ENCODE measurements at places on chromosomes 11 and 22. TPM values are rescaled to one million over a fixed set of nuclear protein-coding genes. Genes with fewer than 3 reads are reported as not detected.

DNA sequence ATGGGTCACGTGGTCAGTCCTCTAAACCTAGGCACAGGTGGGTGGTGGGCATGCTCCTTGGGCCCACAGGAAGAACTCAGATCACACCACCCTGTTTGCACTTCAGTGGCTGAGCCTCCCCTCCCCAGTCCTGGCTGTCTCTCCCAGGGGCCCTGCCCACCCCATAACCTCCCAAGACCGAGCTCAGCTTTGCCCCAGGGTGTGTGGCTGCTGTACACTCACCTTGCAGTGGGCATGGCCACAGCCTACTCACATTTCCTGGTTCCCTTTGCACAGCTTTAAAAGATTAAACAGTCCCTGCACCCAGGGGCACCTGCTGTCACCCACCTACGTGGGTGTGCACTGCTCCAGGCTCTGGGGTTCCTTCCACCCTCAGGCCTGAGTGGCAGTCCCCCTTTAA, 13.8 kb downstream of the TRIOBP start:
- DNase-seq: no peak

Gene NLRP14
- polyA plus RNA-seq: 0.79 TPM

Gene OR4C6
- polyA plus RNA-seq: not detected

- no peak for DNase-seq
Observed at GRCh38 chr22:33848251-33848650, 72.0 kb downstream of the LARGE1 start.

GRCh38 chr11:91066456-91067047, 843.7 kb upstream of the CHORDC1 start:
- DNase-seq: no peak

DNA sequence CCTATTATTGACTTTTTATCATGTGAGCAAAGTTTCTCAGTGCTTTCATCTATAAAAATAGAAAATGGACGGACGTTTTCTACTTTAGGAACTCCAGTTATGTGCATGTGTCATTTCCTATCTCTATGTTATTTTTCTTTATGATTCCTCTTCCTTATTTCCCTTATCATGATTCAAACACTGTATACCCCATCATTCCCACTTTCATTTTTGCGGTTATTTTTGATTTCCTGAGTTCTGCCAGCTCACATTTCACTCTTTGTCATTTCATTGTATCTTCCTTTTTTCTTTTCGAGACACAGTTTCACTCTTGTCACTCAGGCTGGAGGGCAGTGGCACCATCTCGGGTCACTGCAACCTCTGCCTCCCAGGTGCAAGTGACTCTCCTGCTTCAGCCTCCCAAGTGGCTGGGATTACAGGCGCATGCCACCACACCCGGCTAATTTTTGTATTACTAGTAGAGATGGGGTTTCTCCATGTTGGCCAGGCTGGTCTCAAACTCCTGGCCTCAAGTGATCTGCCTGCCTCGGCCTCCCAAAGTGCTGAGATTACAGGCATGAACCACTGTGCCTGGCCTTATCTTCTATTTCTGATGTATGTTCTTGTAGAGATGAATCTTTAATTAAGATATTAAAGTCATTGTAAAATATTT, 21.5 kb downstream of the C11orf58 start:
- no peak for DNase-seq

GRCh38 chr22:27718186-27719035, 83.1 kb downstream of the MN1 start:
- no peak for DNase-seq

DNA sequence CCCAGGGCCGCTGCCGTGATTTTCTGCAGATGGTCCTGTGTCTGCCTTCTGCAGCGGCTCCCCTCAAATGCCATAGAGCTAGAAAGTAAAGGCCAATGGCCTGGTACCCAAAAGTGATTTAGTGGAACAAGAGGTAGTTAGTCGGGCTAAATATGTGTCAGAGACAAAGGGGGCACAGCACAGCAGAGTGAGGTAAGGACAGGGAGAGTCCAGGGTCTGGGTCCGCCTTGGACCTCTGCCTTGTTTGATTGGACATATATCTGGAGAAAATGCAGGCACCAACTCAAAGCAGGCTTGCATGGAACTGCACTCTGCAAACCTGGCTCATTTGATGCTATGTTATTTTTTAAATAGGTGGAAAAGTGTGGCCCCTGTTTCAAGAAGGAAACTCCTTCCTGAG, 249.6 kb upstream of the B3GAT1 start:
- no peak for DNase-seq

- no peak for DNase-seq
Observed at GRCh38 chr11:93529707-93530467, 13.3 kb downstream of the SMCO4 start.

DNA sequence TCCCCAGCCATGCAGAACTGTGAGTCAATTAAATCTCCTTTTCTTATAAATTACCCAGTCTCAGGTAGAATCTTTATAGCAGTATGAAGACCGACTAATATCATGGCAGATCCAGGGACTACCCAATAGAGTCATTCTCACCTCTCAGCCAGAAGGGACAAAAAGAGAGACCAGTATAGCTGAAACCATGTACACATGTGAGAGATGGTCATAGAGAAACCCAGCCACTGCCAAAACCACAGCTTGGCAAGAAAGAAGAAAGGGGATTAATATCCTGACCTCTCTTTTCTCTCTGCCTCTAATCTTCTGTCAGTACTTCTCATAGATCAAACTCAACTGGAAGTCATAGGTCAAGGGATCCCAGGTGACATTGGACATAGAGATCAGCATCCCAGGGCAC, 109.8 kb downstream of the CCDC34 start:
- DNase-seq: no peak

Gene CCDC116
- 0.22 TPM for polyA plus RNA-seq

DNA sequence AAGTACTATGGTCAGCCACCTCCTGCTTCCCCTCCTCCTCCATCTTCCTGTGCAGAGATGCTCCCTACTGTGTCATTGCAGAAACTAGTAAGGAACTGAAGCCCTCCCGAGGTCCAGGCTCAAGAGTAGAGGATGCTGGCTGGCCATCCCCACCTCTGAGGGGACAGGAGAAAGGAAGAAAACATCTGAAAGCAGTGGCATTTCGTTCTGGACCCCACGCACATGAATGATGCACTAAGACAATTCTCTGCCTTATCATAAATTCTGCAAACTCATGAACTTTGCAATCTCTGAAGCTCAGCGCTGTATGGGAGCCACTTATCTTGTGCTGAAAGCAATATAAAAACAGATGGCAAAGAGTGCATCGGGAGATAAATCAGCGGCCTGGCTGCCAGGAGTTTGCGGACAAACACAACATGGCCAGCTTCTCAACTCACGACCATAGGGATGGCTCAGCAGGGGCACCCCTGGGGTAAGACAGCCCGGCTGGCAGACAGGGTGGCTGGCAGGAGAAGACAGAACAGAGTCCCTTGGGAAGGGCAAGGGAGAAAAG, 306.4 kb downstream of the NXPE2 start:
- no peak for DNase-seq

DNA sequence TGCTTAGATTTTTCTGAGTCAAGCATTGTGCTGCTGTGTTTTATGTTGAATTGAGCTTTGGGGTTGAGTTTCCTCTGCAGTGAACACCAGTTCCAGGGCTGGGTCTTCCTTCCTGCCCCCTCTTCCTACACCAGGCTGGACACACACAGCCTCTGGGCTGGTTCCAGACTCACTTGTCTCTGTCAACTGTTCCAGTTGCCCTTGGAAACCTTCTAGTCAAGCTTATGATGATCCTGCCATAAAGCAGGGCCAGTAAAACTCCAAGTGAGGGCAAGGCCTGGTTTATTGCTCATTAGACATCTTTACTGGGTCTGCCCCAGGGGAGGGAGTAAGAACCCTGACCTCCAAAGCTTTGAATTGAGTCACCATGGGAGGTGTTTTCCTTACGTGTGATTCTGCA, 61.1 kb downstream of the KIAA1671 start:
- DNase-seq: no peak

Gene MMP7
- polyA plus RNA-seq: 25.7 TPM
